Activated T-helper 2 cell treated with anti-CD3 and anti-CD28 coated beads, Interferon-gamma antibody, Interleukin-2, Interleukin-4, amounts not matched to agents 10 μg/mL and 5 μg/mL and 100 μg/mL, durations not matched to agents 14 hours and 24 hours and 36 hours (primary cell): ENCODE measurements at places on chromosomes 1 and 21. TPM values are rescaled to one million over a fixed set of nuclear protein-coding genes. Genes with fewer than 3 reads are reported as not detected.
A peak's percentile ranks its signal among the peaks of the same experiment; 100 is the strongest.

- H3K4me3 ChIP-seq = no peak overlapping the region
- H3K27me3 ChIP-seq = peaks cover 4% of the 10 kb centered on the region
- no peaks in the 10 kb centered on the region for H3K4me1 ChIP-seq
- no peaks in the 10 kb centered on the region for H3K36me3 ChIP-seq
- H3K27ac ChIP-seq = no peak overlapping the region
- no peak for DNase-seq
These were observed 16.8 kb upstream of the SH3GLB1 start for GRCh38 chr1:86687595-86687994.

- no peak overlapping the region for H3K4me3 ChIP-seq
- H3K27me3 ChIP-seq = peaks cover 2% of the 10 kb centered on the region
- DNase-seq = no peak
- no peaks in the 10 kb centered on the region for H3K36me3 ChIP-seq
- H3K4me1 ChIP-seq = peaks cover 8% of the 10 kb centered on the region
These were observed 20.7 kb upstream of the ATP1A1 start for GRCh38 chr1:116352349-116352813.

GRCh38 chr21:23249760-23250159 is 2251.6 kb downstream of the NCAM2 start:
- no peaks in the 10 kb centered on the region for H3K27me3 ChIP-seq
- H3K4me3 ChIP-seq = no peak overlapping the region

GRCh38 chr1:47465605-47466004 is 27.8 kb downstream of the FOXD2 start:
- H3K4me1 ChIP-seq = no peaks in the 10 kb centered on the region
- no peak for DNase-seq
- no peaks in the 10 kb centered on the region for H3K36me3 ChIP-seq
- H3K27ac ChIP-seq = no peak overlapping the region
- no peak overlapping the region for H3K4me3 ChIP-seq

DNA sequence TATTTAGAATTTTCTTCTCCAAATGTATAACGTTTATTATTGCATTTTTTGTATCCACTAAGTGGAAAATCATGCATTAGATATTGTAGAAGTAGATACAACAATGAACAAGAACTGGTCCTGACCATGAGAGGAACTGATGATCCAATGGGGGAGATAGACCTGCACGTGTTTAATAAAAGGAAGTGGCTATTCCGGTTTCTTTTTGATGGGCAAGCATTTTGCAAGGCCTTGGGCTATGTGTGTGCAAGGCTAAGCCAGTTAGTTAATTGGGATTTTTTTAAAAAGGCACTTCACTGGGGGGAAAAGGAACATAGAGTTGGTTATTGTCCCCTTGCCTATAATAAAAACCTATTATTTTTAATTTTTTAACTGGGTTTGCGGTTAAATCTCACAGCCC is 961 bp upstream of the VCAM1 start:
- H3K27me3 ChIP-seq = peaks cover 17% of the 10 kb centered on the region
- H3K36me3 ChIP-seq = no peaks in the 10 kb centered on the region
- H3K27ac ChIP-seq = no peak overlapping the region
- no peak overlapping the region for H3K4me3 ChIP-seq
- H3K4me1 ChIP-seq = peaks cover 9% of the 10 kb centered on the region
- no peak for DNase-seq

- H3K27me3 ChIP-seq = peaks cover 26% of the 10 kb centered on the region
- H3K4me1 ChIP-seq = peaks cover 8% of the 10 kb centered on the region
These were observed 12.8 kb upstream of the GALNT2 start for GRCh38 chr1:230054092-230054749.

DNA sequence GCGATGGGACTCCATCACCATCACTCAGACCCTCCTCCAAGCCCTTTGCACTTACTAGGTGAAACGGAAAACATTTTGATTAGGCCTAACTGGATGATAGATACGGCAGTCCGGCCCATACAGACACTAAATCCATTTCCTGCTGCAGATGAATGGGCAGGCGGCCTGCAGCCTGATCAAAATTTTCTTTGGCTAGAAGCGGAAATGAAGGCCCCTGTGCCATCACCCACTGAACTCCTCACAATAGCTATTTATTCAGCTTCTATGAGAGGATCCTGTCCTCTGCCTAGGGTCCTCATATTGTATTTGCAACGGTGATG is 200.5 kb downstream of the OMA1 start:
- H3K36me3 ChIP-seq = no peaks in the 10 kb centered on the region
- no peaks in the 10 kb centered on the region for H3K4me1 ChIP-seq
- no peak overlapping the region for H3K27ac ChIP-seq
- H3K27me3 ChIP-seq = no peaks in the 10 kb centered on the region

DNA sequence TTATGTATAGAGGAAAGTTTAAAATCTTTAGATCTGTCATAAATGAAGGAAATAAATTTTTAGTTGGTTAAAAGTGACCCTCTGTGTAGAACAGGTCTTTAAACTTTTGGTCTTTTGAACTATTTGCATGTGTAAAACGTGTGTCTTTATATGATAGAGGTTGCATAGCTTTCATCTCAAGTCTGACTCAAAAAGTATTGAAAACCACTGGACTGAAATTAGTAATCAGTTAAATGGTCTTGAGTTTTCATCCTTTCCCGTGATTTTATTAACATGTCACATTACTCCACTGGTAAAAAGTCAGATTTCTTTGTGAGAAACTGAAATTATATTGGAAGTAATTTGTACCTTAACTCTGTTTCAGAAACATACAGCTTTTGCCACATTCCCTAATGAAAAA is 1.8 kb downstream of the RNPC3 start:
- H3K36me3 ChIP-seq = peaks cover 41% of the 10 kb centered on the region
- peak overlapping the region; percentile 73 for H3K27ac ChIP-seq
- DNase-seq = no peak
- peak overlapping the region; percentile 81 for H3K4me3 ChIP-seq

- H3K27me3 ChIP-seq = peaks cover 4% of the 10 kb centered on the region
- no peak overlapping the region for H3K27ac ChIP-seq
- H3K4me3 ChIP-seq = no peak overlapping the region
- peaks cover 30% of the 10 kb centered on the region for H3K36me3 ChIP-seq
These were observed 22.1 kb upstream of the SDC3 start for GRCh38 chr1:30930631-30931173.

DNA sequence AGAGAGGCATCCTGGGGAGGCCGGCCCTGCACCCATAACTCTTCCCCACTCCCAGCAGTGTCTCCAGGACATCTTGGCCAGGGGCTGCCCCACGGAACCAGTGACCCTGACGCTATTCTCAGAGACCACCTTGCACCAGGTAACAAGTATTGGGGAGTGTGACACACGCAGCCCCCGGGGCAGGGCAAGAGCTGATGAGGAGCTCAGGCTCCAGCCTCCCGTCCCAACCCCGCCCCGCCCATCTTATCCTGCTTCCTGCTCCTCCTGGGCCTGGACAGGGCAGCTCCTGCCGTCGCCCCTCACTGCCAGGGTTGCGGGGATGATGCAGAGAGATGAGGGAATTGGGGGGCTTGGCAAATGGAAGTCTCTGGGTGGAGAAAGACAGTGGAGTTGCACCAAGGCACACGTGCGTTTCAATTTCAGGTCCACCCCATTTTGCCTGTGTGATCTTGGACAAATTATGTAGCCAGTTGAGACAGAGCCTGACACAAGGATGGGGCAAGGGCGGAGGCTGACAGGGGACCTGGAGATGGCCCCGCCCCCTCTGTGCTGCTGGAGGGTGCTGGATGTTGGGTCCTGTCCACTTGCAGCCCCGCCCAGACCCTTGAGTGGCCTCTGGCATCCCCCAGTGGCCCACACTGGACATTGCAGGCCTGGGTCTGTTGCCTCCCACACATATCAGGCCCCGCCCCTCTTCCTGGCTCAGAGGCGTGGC is 10.7 kb downstream of the CLCNKA start:
- no peak overlapping the region for H3K4me3 ChIP-seq
- no peak overlapping the region for H3K27ac ChIP-seq
- H3K27me3 ChIP-seq = peaks cover 7% of the 10 kb centered on the region
- H3K36me3 ChIP-seq = no peaks in the 10 kb centered on the region

- H3K4me3 ChIP-seq = no peak overlapping the region
- no peaks in the 10 kb centered on the region for H3K36me3 ChIP-seq
- no peak overlapping the region for H3K27ac ChIP-seq
- DNase-seq = no peak
These were observed 89.4 kb upstream of the COG2 start for GRCh38 chr1:230552880-230553279.

- peaks cover 42% of the 10 kb centered on the region for H3K4me1 ChIP-seq
- H3K36me3 ChIP-seq = peaks cover 26% of the 10 kb centered on the region
- no peaks in the 10 kb centered on the region for H3K27me3 ChIP-seq
- H3K4me3 ChIP-seq = peak overlapping the region; percentile 97
- no peak for DNase-seq
These were observed 442 bp upstream of the AHCYL1 start for GRCh38 chr1:109984190-109984455.

GRCh38 chr1:186026946-186027345 is 292.8 kb downstream of the HMCN1 start:
- H3K4me1 ChIP-seq = no peaks in the 10 kb centered on the region
- no peaks in the 10 kb centered on the region for H3K27me3 ChIP-seq
- no peaks in the 10 kb centered on the region for H3K36me3 ChIP-seq

- H3K4me3 ChIP-seq = no peak overlapping the region
- no peak overlapping the region for H3K27ac ChIP-seq
- peaks cover 25% of the 10 kb centered on the region for H3K27me3 ChIP-seq
- H3K36me3 ChIP-seq = no peaks in the 10 kb centered on the region
These were observed 29.7 kb downstream of the SLC26A9 start for GRCh38 chr1:205913451-205914154.

- H3K36me3 ChIP-seq = peaks cover 25% of the 10 kb centered on the region
- H3K4me1 ChIP-seq = peaks cover 17% of the 10 kb centered on the region
- peak within 1 kb of the TSS; percentile 46 for H3K27ac ChIP-seq
- H3K4me3 ChIP-seq = peak within 1 kb of the TSS; percentile 82
- no peaks in the 10 kb centered on the region for H3K27me3 ChIP-seq
These were observed at the start of gene ATPAF1 for GRCh38 chr1:46667782-46668760. Gene ATPAF1, minus strand, starts transcription at chr1:46668364. Its CDS starts 42 bp downstream, at chr1:46668322.

The CFHR3 gene
- total RNA-seq = not detected in 2 replicates

The SH3BGR gene
- total RNA-seq = 0.92 and 1.0 TPM in 2 replicates

The FAM110D gene
- 0.07 TPM in 1 of 2 replicates, not detected in the other for total RNA-seq

The SPAG17 gene
- total RNA-seq = not detected in 2 replicates

The TNFRSF25 gene
- 88.0 and 89.7 TPM in 2 replicates for total RNA-seq

The PALMD gene
- total RNA-seq = not detected in 2 replicates

The CTSK gene
- total RNA-seq = 2.8 and 3.6 TPM in 2 replicates

The PTGER3 gene
- total RNA-seq = 0.43 and 0.44 TPM in 2 replicates

The ZMPSTE24 gene
- 48.2 TPM in 2 replicates for total RNA-seq

The NCAM2 gene
- total RNA-seq = 0.23 TPM in 1 of 2 replicates, not detected in the other
